ENCODE measurements at places on chromosomes 3 and 15.

DNA sequence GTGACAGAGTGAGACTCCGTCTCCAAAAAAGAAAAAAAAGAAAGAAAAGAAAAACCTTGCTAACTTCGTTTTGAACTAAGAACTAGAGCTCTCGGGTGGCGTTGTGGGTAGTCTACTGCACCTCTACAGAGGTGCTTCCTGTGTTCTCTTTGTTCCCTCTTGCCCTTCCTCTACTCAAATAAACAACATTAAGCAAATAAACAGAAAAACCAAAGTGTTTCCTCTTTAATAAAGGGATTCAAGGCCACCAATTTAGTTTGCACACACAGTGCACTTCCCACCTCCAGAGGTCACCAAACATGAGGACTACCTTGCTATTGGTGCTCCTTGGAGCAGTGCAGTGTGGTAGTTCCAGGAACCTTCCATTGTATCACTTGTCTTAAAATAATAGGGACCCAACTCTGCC, 354.2 kb upstream of the TBL1XR1 start:
- no peak for DNase-seq

DNA sequence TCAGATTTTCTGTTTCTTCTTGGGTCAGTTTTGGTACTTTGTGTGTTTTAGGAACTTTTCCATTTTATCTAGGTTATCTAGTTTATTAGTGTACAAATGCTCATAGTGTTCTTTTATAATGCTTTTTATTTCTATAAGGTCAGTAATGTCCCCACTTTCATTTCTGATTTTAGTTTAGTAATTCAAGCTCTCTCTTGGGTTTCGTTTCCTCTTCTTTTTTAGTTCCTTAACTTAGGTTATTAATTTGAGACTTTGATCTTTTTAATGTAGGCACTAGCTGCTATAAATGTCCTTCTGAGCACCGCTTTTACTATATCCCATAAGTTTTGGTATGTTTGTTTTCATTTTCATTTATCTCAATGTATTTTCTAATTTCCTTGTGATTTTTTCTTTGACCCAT, 27.0 kb upstream of the CD200R1L start:
- DNase-seq = no peak

- DNase-seq = no peak
Observed at GRCh38 chr15:81244306-81244705, 47.6 kb downstream of the IL16 start.

DNA sequence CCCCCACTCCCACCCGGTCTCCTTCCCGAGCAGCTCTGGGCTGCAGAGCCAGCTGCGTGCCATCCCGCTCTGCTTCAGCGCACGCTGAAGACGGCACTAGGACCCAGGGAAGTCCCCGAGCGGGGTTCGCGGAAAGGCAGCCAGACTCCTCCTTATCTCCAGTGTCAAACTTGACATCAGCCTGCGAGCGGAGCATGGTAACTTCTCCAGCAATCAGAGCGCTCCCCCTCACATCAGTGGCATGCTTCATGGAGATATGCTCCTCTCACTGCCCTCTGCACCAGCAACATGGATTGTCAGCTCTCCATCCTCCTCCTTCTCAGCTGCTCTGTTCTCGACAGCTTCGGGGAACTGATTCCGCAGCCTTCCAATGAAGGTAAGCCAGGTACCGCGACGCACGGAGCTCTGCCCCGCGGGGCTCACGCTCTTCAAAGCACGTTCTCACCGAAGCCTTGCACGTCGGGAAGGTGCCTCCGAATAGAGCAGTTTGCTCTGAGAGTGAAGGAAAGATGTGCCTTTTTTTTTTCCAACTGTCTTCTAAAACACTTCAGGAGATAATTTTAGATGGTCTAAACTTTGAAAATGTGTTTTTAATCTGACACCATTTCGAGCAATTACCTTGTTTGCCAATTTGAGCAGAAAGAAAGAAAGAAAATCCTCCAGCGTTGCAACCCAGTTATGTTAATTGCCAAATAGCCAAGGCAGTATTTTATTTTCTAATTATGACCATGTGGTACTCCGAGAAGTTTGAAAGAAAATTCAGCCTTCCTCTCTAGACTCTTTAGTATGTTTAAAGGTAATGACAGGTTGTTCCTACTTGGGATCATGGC, at the start of gene EPHA3:
EPHA3 (plus strand) TSS at position 161 of the 830 bp plus-strand sequence; CDS start at position 289, 128 bp downstream.
- DNase-seq = peak; percentile 61

GRCh38 chr15:58380280-58380945, 51.4 kb upstream of the LIPC start:
- no peak for DNase-seq

DNA sequence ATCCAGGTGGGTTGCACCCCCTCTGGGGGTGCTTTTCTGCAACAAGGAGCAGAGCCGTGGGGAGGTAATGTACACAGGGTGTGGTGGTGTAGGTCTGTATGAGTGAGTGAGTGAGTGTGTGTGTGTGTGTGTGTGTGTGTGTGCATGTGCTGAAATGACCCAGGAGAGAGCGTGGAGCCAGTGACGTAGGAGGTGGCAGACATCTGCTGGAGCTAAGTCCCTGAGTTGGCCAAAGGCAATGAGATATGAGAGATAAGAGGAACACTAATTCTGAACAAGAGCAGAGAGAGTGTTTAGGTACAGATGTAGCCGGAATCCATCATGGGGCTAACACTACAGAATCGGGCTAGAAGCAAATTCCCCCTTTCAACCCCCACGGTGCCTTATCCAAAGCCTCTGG, 27.6 kb downstream of the BDH1 start:
- DNase-seq = no peak

- no peak for DNase-seq
Observed at GRCh38 chr3:99789011-99789721, 28.5 kb upstream of the CMSS1 start.

- no peak for DNase-seq
Observed at GRCh38 chr3:4290272-4290893, 12.8 kb upstream of the SETMAR start.

GRCh38 chr3:43632269-43632733, 10.5 kb upstream of the ANO10 start:
- no peak for DNase-seq

DNA sequence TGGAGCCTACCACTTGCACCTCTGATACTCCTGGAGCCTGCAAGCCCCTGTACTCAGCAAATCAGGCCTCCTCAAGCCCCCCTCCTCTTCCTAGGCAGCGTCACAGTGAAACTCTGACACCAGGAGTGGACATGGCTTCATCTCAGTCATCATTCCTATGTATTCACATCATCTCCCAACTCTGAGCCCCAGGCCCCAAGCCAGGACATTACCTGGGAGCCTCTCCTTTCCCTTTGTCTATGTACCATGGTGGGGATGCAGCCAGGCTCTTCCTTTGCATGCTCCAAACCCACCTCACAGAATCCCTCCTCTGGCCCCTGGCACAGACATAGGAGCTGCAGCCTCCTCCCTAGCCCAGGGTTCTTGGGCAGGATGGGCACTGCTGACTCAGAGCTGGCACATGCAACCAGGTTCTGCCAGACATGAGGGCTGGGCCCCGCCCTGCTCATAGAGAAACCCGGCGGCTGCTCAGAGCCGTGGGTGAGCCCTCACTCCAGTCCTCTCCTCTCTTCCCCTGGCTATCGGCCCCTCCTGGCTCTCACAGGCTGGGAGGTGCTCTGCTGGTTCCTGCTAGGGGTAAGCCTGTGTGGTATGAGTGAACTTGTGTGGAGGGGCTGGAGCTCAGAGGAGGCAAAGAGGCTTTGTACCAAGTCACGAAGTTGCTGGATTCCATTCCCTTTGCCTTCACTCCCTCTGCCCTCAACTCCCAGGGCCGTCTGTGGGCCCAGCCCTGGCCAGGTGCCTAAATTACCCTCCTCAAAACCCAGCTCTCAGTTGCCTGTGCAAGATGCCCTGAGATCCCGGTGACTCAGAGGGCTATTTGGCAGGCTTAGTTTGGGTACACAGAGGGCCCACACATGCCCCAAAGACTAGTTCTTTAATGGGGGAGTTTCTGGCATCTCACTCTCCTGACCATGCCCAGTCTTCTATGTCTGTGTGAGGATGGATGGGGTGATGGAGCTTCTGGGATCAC, 1.9 kb upstream of the PLCD1 start:
- DNase-seq = no peak

- DNase-seq = no peak
Observed at GRCh38 chr15:73957276-73957675, 31.0 kb downstream of the LOXL1 start.

GRCh38 chr3:17983106-17983505, 240.7 kb upstream of the TBC1D5 start:
- no peak for DNase-seq

GRCh38 chr15:95400428-95400827, 930.1 kb upstream of the NR2F2 start:
- DNase-seq = no peak

DNA sequence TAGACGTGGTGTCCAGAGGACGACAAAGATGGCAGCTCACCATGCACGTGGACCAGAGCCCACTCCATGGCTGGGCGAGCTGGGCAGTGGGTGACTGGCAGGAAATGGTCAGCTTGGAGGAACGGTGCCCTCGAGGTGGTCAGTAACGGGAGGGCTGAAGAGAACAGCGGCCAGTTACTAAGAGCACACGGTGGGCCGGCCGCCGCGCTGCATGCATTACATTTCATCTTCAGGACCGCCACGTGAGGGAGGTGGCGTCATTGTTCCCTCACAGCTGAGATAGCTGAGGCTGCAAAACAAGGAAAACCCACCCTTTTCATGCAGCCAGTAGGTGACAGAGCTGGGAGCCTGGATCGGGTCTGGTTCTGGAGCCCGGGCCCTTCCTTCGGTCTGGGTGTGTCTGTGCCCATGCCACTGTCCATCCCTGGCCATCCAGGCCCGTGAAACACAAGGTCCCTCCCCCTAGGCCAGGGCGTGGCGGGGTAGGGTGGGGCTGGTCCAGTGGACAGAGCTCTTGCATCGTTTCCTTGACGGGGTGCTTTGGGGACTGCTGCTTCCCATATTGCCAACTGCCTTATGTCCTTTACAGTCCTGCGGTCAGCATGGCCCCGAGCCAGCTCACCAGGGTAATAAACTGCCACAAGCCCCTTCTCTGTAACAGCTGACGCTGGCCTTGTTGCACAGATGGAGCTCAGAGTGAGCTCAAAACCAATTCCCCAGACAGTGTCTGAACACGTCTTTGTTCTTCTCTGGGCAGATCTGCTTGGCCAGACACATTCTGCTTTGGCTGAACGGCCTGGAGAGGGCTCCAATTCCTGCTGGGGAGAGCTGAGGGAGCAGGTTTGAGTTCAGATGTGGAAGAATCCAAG, 51.8 kb downstream of the RGMA start:
- no peak for DNase-seq

GRCh38 chr15:25790000-25790660, 73.0 kb downstream of the ATP10A start:
- no peak for DNase-seq

DNA sequence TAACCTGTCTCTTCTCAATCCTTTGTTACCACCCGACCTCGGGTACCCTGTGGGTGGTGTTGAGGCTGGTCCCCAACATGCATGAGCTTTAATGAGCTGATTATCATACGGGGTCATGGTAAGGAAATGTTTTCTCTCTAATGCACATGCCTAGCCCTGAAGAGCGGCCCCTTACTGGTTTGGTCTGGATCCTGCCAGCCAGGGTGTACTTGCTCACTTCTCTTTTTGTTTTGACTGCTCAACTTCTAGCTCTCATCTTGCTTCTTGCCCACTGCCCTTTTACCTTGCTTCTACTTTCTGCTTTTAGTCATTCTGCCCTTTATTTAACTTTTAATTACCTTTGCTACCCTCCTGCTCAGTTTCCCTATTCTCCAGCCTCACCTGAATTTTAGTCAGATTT, 44.3 kb upstream of the ACAD9 start:
- no peak for DNase-seq

- no peak for DNase-seq
Observed at GRCh38 chr3:150114873-150115540, 144.3 kb upstream of the PFN2 start.

DNA sequence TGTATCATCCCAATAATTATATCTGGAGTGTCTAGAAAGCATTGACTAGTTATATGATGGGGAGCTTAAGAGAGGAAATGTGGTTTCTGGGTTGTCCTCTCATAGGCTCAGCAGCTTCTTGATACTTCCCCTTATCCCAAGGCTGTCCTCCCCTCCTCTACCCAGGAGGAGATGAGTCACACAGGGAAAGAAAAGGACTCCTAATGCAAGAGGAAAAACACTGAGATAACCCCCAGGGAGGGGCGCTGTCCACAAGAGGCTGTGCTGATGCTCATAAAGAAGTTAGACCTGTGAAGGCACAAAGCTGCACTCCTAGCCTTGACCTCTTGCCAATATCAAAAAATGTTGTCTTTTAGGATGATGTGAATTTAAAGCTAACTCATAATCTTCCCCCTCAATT, 28.8 kb upstream of the GYG1 start:
- DNase-seq = no peak

GRCh38 chr3:132871956-132872355, 149.7 kb upstream of the NPHP3 start:
- DNase-seq = no peak

DNA sequence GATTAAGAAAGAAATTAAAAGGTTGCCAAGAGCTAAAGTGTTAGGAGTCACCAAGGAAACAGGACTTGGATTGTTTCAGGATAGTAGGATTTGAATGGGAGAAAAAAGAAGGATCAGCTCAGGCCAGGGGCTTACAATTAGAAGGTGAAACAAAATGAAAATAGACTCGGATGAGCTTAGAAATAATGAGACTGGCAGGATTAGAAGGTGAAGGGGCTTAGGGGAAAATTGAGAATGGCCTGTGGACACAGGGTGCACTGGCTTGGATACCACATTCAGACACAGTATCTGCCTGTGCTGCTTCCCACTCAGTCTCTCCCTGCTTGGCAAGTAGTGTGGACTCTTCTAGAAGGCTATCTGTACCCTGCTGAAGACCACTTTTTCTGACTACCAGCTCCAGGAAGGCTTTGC, 206.1 kb upstream of the ATP10A start:
- DNase-seq = no peak

- no peak for DNase-seq
Observed at GRCh38 chr3:113185194-113185835, 26.0 kb upstream of the BOC start.

- DNase-seq = no peak
Observed at GRCh38 chr3:24495326-24495994, 810 bp upstream of the THRB start.

DNA sequence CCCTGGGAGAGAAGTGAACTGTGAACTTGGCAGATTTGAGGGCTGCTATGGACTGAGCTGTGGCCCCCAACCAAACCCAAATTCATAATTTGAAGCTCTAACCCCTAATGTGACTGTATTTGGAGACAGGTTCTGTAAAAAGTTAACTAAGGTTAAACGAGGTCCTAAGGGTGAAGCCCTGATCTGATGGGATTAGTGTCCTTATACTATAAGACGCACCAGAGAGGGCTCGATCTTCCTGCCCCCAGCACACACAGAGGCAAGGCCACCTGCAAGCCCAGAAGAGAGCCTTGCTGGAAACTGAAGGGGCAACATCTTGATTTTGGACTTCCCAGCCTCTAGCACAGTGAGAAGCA, 34.0 kb downstream of the TKT start:
- no peak for DNase-seq

DNA sequence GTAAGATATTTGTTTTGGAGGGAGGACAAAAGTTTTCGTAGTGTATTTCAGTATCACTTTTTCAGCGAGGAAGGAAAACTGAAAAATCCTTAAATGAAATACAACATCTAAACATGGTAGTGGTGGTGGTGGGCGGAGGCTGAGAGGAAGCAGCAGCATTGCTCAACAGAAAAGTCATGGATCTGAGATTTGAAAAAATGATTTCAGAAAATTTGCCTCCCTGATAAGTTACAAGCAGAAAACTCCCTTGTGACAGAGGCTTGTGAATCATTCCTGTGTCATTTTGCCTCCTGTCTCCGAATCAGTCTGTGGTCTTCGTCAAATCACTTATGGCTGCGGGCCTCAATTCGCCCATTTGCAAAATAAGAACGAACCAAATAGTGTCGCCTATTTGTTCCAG, 965 bp upstream of the CRBN start:
- DNase-seq = no peak

- no peak for DNase-seq
Observed at GRCh38 chr15:55319537-55320237, 665 bp downstream of the PIGB start.
